ENCODE measurements at places on chromosomes 5 and 9.

GRCh38 chr5:9034649-9035048 lies 511.2 kb downstream of the SEMA5A start:
- peak; percentile 88 for DNase-seq

DNA sequence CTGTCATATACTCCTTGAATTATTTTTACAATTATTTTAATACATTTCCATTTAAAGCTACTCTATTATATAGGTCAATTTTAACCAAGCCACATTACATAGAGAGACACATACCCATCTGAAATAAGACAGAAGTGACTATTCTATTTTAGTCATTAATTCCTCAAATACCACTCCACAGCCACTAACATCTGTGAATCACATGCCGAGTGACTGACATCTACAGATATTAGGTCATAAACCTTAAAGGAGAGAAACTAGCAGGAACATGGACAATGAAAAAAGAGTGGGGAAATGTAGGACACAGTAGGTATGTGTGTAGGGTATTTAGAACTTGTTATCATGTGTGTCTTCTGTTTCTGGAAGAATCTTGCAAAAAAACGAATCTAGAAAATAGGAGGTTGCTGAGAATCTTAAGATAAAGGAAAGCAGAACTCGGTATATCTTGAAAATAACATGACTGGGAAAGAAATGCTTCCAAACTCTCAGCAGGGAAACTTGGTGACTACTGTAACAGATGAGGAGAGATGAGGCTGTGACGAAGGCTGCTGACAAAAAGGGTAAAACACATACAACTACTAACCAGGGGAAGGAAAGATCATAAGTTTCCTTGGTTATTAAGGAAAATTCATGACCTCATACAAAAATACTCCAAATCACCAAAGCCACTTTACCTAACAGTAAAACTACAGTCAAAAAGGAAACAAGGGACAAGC lies 84.6 kb downstream of the PLPP1 start:
- peak; percentile 40 for DNase-seq

- no peak for DNase-seq
Observed at GRCh38 chr9:130677252-130677651, 12.9 kb downstream of the PRDM12 start.

DNA sequence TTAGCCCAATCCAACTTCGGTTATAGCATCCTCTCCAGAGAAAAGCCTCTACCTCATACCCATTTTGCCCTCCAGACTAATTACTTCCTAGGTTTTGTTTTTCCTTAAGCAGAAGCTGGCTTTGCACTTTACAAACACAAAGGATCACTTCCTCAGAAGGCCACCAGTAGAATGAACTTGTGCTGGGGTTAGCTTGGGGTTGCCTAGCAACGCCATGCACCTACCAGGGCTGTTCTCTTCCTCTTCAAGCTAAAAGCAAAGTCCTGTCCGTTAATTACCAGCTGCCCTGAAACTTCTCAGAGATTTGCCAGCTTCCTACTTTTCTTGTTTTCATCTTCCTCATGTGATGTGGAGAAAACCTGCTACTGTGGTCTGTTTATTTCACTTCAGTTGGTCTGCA lies 132.0 kb upstream of the WWC1 start:
- DNase-seq, result no peak

GRCh38 chr5:154653764-154654485 lies 101.3 kb upstream of the LARP1 start:
- DNase-seq, result no peak

- no peak for DNase-seq
Observed at GRCh38 chr9:804026-804425, 37.5 kb upstream of the DMRT1 start.

DNA sequence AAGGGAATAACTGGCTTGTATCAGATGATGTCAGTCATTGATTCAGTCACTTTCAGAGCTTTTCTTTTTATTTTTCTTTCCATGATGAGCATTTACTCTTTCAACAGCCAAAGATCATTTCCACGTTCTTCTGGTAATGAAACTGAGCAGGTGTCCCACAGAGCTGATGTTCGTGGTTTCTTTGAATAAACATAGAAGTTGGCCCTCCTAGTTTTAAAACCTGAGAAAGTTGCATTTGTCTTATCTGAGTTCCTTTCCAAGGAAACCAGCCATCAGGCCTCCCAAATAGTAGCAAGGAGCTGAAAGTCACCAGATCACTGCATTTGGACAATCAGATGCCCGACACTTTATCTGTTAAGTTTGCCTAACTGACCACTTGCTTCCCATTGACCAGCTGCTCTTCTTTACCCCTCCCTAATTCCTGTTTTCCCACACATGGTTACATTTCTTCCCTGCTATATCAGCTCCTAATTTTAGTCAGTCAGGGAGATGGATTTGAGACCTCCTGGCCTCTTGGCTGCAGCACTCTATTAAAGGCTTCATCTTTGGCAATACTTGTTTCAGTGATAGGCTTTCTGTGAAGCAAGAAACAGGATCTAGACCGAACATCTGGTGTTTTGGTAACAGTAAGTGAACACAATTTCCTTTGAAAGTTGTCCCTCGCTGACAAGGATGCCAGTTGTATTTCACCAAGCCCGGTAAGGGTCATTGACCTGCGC lies 420.8 kb downstream of the CHSY3 start:
- no peak for DNase-seq

- DNase-seq, result no peak
Observed at GRCh38 chr9:72089451-72090130, 29.2 kb upstream of the C9orf57 start.

DNA sequence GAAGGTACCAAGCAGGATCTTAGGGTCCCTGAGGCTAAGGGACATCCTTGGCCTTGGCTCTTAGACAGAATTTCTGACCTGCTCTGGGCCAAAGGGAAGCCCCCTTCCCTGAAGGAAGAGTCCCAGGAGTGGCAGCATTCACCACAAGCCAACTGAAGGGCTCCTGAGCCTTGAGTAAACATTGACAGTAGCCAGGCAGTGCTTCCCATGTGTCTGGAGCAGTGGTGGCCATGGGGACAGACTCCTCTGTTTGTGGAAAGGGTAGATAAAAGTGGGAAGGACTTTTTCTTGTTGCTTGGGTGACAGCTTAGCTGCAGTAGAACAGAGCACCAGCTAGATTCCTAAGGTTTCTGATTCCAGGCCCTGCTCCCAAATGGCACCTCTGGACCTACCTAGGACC lies 61.4 kb upstream of the VLDLR start:
- DNase-seq, result no peak

Data from fibroblast of pulmonary artery (primary cell).